ENCODE measurements at places on chromosomes 7 and 10. TPM values are rescaled to one million over a fixed set of nuclear protein-coding genes. Genes with fewer than 3 reads are reported as not detected.

ITGA8 gene
- total RNA-seq, result 2.1 TPM

FKBP6 gene
- total RNA-seq, result not detected

GPR15LG gene
- total RNA-seq, result not detected

GPER1 gene
- total RNA-seq, result 1.8 TPM

DNA sequence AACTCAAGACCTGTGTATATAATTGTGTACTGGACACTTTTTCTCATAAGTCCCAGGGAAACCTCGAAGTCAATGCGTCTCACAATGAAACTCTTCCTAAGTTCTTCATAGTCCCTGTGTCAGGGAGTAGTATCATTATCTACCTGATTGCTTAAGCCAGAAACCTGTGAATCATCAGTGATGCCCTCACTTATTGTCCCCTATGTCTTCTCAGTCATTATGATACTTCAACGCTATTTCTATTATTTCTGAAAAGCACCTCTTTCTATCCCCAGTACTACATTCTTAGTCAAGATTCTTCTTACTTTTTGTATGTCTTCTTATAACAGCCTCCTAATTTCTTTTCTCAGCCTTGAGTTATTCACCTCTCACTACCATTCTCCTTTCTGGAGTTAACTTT lies 94.3 kb downstream of the OTUD1 start:
- DNase-seq, result no peak

GRCh38 chr7:44158096-44158872 lies 17.2 kb upstream of the MYL7 start:
- no peak for DNase-seq

GRCh38 chr10:104478380-104478779 lies 124.7 kb downstream of the CFAP58 start:
- no peak for DNase-seq

DNA sequence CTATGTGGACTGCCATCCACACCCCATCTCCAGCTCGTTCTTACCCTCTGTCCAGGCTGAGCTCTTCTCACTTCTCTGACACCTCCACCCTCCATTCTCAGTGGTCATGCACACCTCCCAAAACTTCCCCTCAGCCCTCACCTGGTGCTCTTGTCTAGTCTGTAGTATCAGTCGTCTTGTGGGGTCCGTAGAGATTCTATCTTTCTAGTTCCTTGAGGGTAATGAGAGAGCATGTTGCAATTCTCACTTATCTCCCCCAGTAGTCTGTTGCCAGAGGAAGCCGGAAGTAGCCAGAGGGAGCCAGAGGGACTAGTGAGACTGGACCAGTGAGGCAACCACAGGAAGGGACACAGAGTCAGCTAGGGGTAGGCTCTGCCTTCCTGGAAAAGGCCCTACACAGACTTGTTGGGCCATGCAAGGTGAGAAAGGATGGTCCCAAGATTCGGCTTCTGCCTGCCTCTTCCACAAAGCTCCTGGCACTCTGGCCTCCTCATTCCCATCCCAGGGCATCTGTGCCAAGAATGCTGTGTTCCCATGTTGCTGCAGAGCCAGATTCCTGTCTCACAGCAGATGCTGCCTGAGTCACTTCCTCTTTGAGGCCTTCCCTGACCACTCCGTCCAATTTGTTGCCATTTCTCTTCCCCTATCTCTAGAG lies 50.6 kb upstream of the DUSP5 start:
- DNase-seq, result peak; percentile 54

GRCh38 chr7:36739351-36739750 lies 15.1 kb upstream of the AOAH start:
- no peak for DNase-seq

GRCh38 chr7:129008645-129009414 lies 46.1 kb downstream of the TNPO3 start:
- DNase-seq, result no peak

GRCh38 chr10:19098803-19099202 lies 50.2 kb downstream of the MALRD1 start:
- DNase-seq, result no peak

DNA sequence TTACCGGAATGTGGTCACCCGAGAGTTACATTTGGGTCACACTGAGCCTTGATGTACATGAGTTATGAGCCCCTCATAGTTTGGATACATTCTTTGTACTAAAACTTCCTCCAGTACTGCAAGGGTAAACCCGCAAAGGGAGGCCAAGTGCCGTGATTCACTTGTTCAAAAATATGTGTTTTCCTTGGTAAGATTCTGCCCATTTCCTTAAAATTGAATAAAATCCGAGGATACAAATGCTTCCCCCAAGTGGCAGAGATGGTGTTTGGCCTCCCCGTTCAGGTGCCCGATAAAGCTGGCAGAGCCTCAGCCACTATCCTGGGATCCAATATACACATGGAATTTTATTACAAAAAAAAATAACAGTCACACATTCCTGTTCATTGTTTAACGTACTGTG lies 268.3 kb downstream of the DIP2C start:
- DNase-seq, result no peak

DNA sequence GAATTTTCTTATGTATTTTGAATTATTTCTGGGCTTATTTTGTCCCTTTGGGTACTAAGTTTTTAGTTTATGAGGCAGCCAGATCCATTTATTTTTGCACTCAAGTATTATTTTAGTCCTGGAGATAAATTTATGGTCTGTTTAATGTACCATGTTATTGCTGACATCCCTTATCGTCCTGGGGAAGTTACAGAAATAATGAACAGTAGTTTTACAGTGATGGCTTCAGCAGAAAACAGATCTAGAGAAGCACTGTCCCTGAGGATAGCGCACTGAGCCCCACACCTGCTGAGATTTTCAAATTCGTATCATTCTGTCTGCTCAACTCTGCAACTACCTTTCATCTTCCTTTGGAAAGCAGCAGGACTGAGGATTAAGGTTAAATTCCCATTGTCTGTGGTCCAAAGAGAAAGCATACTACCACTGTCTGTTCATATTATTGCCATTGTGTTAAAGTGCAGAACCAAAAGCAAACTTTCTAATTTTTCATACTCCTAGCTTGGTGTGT lies 168.3 kb downstream of the SNX13 start:
- DNase-seq, result no peak

GRCh38 chr10:35212856-35213255 lies 86.2 kb downstream of the CREM start:
- DNase-seq, result no peak

GRCh38 chr7:104196161-104196560 lies 11.7 kb downstream of the ORC5 start:
- no peak for DNase-seq
